SJSA1 (cell line): ENCODE measurements at places on chromosomes 11 and 22.

DNA sequence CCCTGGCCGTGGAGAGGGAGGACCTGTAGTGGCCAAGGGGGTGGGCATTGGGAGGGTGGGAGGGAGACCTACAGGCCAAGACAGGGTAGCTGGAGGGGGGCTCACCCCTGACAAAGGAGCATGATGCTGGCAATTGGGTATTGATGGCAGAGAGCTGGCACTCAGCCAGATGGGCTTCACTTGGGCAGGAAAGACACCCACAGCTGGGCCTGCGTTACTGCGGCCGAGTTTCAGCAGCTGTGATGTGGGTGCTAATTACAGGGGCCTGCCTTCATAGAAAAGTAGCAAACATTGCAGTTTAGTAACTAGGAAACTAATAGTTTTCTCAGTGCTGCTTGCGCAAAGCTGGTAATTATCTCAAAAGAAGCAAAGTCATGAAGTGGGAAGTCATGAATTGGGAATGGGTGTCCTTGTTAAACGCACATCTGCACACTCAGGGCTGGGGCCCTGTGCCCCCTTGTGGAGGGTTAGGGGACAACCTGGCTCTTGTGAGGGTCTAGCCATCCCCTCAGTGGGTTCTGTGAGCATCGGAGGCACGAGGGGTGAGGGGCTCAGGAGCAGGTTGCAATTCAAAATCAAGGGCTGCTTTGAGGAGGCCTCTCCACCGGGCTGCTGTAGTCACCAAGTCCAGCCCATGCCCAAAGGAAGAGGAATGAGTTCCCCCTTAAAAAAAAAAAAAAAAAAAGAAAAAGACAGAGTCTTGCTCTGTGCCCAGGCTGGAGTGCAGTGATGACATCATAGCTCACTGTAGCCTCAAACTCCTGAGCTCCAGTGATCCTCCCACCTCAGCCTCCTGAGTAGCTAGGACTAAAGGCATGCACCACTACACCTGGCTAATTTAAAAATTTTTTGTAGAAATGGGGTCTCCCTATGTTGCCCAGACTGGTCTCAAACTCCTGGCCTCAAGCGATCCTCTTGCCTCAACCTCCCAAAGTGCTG lies 24.4 kb upstream of the TXNRD2 start:
- DNase-seq = no peak

DNA sequence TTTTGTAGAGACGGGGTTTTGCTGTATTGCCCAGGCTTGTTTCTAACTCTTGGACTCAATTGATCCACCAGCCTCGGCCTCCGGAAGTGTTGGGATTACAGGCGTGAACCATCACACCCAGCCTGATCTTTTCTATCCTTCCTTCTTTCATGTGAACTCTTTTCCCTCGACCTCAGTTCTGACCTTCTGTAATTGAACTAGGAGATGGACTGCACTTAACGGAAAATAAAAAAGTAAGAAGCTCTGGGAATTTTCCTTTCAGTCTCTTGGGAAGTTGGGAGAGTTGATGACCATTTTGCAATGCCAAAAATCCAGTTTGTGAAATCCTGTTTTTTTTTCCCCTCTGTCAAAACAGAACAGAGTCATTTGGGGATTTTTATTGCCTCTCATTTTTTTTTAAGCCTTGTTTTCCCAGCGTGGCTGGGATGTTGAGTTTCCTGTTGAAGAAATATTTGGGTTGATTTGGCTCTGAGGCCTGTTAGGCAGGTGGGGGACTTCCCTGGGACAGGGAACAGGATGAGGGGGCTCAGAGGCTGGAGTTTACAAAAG lies 26.9 kb upstream of the CYB5R3 start:
- DNase-seq = no peak

- DNase-seq = no peak
These were observed 24.8 kb downstream of the PAK1 start for GRCh38 chr11:77449060-77449521.

DNA sequence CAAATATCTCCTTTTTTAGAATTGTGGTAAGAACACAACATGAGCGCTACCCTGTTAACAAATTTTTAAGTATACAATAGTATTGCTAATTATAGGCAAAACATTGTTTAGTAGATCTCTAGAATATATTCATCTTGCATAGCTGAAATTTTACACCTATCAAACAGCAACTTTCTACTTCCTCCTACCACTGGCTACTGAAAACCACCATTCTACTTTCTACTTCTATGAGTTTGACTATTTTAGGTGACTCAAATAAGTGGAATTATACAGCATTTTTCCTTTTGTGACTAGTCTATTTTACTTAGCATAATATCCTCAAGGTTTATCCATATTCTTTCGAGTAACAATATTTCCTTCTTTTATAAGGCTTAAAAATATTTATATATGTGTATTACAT lies 128.4 kb downstream of the FAM76B start:
- DNase-seq = no peak

- DNase-seq = no peak
These were observed 49.8 kb upstream of the SPATA19 start for GRCh38 chr11:133895061-133895479.

DNA sequence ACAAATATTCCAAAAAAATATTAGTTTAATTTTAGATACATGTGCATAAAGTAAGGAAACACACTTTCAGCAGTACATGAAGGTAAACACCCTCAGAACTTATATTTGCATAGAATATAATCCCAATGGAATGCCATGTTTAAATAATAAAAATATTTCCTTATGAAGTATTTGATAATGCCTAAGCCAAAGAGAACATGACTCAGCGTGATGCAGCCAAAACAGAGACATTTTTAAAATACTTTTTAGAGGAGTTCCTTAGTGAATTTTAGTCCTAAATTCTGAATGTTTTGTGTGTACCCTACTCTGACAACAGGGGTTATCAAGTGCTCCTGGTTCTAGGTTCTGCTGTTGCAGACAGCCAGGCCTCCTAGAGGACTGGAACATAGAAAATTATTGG lies 39.1 kb upstream of the POU2AF2 start:
- no peak for DNase-seq

GRCh38 chr11:124751391-124751740 lies 689 bp downstream of the VSIG2 start:
- no peak for DNase-seq

DNA sequence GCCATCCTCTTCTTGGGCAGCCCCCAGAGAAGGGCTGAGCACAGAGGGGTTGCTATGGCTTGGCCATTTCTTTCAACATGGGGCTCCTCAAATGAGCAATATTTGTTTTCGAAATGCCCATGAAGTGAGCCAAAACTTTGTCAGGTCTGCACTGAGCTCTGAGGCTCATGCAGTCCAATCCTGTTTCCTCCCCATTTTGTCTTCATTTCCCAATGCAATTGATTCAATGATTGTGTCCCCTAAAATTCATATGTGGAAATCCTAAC lies 60.6 kb upstream of the CD44 start:
- DNase-seq = no peak

- no peak for DNase-seq
These were observed 24.1 kb upstream of the WNT7B start for GRCh38 chr22:46001046-46001425.

GRCh38 chr22:27214691-27215090 lies 557.3 kb downstream of the MIAT start:
- no peak for DNase-seq

GRCh38 chr11:8913961-8914660 lies 3.1 kb downstream of the AKIP1 start:
- no peak for DNase-seq

GRCh38 chr22:42270510-42271190 lies at the start of gene TCF20:
Gene TCF20, minus strand, starts transcription at chr22:42270653. Its CDS starts 55,348 bp downstream, at chr22:42215305.
- DNase-seq = peak; percentile 46

- DNase-seq = peak; percentile 52
These were observed 13.2 kb upstream of the TSKU start for GRCh38 chr11:76769645-76770586.

- DNase-seq = no peak
These were observed 843 bp downstream of the OR56B1 start for GRCh38 chr11:5737091-5737490.

DNA sequence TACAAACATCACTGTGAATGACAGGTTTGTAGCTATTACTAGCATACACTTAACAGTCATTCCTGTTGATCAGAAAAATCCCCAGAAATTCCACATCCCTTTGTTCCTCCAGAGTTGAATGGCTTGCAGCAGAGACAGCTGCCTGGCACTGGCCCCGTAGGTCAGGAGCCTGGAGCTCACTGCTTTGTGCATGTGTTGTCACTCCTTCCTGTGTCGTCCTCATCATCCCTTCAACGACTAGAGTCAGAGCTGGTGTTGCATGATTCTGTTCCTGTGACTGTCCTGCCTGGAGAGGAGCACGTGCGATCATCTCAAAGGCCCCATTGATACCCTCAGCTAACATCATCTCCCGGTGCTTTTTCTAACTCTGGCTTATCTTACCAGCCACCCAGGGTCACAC lies 58.3 kb downstream of the LDLRAD3 start:
- DNase-seq = no peak

- no peak for DNase-seq
These were observed 90.5 kb downstream of the UBASH3B start for GRCh38 chr11:122746050-122746478.

- peak; percentile 42 for DNase-seq
These were observed 19.7 kb downstream of the RAB30 start for GRCh38 chr11:83051760-83052671.

- no peak for DNase-seq
These were observed 48.3 kb downstream of the CEP164 start for GRCh38 chr11:117375960-117376359.

GRCh38 chr22:48372390-48372789 lies 1455.3 kb downstream of the BRD1 start:
- peak; percentile 29 for DNase-seq

DNA sequence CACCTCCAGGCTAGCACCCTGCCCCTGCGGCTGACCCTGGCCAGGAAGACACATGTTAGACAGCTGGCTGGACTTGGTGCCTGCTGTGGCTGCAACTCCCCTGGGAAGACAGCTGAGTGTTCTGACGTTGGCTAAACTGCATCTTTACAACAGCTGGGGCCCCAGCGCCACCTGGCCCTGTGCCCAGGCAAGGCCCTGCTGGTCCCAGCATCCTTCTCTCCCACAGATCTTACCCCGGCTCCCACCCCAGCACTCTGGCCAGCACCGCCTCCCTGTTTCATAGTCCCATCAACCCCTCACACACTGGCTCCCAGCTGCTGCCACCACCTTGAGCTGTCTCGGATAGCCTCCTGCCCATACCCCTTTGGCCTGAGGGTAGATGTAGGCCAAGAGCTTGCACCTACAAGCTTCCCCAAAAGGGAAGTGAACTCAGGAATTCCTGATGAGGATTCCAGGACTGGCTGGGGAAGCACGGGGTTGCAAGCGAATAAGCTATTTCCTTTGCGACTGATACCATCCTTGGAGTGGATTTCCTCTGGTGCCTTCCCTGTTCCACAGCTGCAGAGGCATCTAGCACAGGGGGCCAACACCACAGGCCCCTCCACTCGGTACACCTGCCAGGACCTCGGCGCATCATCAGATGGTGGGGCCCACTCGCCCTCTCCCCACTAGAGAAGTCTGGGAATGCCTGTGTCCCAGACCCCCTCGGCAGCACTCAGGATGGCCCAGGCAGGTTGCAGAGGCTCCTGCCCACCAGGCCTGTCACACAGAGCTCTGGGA lies 28.5 kb downstream of the RSPH14 start:
- no peak for DNase-seq

DNA sequence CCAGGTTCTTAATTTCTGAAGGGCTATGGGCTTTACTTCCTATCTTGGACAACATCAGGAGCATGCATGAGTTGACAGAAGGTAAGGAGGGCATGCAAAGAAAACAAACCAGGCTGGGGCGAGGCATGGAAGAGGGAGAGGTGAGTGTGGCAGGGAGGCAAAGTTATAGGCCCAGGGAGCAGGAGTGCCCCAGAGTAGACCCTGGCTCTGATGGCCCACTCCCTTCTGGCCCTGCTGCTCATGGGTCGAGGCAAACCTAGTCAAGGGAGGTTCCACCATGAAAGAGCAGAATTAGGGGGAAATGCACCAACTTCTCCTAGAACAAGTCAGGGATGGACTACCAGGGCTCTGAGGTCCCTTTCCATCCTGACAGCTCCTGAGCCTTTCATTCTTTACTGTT lies 10.2 kb downstream of the CHRNA10 start:
- DNase-seq = no peak

GRCh38 chr11:83728281-83728680 lies 442.1 kb upstream of the CCDC90B start:
- no peak for DNase-seq

DNA sequence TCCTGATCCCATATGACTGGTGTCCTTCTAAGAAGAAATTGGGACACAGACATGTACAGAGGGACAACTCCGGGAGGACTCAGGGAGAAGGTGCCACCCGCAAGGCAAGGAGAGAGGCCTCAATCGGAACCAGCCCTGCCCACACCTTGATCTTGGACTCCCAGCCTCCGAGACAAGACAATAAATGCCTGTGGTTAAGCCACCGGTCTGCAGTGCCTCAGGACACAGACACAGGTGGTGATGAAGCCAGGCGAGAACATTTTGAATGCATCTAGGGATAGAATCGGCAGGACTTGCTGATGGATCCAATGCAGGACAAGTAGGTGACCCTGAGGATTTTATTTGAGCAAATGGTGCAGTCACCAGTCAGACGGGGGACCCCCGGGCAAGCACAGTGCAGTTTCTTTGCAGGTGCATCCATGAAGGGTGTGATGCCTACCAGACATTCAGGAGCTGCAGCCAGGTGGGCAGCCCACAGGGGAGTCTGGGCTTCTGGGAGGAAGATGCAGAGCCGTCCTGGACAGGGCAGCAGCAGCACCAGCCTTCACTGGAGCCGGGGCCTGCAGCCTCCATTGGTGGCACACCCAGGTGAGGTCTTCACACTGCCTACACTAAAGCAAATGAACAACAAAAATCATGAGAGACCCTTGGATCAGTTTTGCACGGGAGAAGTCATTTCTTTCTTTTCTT lies 20.2 kb upstream of the SEPTIN5 start:
- DNase-seq = no peak

DNA sequence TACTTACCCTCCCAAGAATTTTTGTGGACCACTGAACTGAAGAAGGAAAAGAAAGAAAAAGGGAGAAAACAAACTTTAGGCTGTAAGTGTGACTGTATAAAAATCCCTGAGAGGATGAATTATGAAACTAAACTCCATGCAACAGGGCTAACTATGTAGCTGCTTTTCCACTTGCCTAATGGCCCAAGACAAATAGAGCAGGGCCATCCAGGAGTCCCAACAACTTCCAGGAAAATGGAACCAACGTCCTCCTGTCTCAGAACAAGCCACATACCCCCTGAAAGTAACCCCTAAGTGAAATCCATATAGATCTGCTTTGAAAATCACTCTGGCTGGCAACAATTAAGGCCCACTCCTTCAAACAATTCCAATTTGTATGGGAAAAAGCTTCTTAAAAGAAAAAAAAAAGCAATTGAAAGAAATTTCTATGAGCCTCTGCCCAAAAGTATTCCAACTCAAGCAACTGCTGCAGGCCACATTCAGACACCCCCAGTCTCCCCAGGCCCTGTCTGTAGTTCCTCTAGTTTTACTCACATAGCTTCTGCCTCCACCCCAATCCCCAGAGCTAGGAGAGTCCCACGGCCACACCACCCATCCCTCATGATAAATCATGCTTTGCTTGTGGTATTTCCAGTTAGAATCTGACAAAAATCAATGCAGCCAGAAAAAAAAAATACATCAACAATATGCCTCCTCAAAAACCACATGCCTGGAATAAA lies 12.7 kb downstream of the RBFOX2 start:
- no peak for DNase-seq
